RWPE2 (cell line): ENCODE measurements at places on chromosomes 3 and 15.
A peak's percentile ranks its signal among the peaks of the same experiment; 100 is the strongest.

- no peak for DNase-seq
Measured at GRCh38 chr3:42780398-42780797, 7.3 kb upstream of the CCDC13 start.

DNA sequence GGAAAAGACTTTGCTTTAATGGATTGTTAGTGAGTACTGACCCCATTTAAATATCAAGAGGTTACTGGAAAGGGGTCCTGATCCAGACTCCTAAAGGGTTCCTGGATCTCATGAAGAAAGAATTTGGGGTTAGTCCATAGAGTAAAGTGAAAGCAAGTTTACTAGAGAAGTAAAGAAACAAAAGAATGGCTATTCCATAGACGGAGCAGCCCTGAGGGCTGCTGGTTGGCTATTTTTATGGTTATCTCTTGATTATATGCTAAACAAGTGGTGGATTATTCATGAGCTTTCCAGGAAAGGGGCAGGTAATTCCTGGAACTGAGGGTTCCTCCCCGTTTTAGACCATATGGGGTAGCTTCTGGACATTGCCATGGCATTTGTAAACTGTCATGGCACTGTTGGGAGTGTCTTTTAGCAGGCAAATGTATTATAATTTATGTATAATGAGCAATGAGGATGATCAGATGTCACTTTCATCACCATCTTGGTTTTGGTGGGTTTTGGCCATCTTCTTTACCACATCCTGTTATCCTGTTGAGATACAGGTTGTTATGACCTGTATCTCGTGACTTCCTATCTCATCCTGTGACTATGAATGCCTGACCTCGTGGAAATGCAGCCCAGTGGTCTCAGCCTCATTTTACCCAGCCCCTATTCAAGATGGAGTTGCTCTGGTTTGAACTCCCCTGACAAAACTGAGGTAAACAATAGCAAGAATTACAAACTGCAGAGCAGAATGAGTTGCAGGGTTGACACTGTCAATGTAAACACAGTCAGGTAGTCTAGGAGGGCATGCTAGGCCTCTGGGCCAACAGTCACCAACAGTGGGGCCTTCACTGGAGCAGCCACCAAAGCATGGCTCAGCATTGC lies 10.3 kb upstream of the GPR160 start:
- DNase-seq, result no peak

GRCh38 chr15:26091184-26091583 lies 228.1 kb upstream of the ATP10A start:
- no peak for DNase-seq

GRCh38 chr15:69704700-69705099 lies 252.1 kb downstream of the RPLP1 start:
- DNase-seq, result no peak

- DNase-seq, result no peak
Measured at GRCh38 chr3:183898028-183898431, 13.3 kb upstream of the PARL start.

DNA sequence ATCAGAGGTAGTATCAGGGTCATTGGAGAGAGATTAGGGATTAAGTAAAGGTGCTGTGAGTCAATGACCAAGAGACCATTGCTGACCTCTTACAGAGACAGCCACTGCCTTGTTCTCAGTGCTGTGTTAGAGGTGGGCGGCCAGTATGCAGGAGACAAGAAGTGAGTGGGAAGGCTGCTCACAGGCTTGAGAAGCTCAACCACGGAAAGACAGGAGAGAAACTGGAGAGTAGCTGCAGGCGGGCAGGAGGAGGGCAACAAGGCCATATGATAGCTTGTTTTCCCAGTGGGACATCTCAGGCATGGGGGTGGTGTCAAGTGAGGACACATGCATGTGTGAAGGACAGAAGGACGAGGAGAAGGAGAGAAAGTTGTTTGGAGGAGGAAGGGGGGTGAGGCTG lies 237.3 kb downstream of the PDCD6IP start:
- no peak for DNase-seq

DNA sequence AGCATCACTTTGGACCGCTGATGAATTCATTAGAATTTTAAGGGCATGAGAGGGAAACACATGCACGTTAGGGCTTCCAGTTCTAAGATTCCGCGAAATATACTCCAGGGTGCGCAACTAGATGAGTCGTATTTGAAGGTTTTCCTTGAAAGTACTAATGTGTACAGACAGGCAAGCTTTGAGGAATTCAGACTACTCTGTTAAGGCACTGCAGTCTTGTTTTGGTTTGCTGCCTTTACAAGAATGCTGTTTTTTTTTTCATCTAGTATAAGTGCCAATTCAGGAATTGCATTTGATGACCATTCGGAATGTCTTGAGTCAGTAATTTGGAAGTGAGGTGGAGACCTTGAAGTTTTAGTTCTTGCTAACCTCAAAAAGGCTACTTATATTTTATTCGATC lies 19.1 kb downstream of the TRNT1 start:
- no peak for DNase-seq

- no peak for DNase-seq
Measured at GRCh38 chr3:119156868-119157267, 10.9 kb downstream of the TEX55 start.

DNA sequence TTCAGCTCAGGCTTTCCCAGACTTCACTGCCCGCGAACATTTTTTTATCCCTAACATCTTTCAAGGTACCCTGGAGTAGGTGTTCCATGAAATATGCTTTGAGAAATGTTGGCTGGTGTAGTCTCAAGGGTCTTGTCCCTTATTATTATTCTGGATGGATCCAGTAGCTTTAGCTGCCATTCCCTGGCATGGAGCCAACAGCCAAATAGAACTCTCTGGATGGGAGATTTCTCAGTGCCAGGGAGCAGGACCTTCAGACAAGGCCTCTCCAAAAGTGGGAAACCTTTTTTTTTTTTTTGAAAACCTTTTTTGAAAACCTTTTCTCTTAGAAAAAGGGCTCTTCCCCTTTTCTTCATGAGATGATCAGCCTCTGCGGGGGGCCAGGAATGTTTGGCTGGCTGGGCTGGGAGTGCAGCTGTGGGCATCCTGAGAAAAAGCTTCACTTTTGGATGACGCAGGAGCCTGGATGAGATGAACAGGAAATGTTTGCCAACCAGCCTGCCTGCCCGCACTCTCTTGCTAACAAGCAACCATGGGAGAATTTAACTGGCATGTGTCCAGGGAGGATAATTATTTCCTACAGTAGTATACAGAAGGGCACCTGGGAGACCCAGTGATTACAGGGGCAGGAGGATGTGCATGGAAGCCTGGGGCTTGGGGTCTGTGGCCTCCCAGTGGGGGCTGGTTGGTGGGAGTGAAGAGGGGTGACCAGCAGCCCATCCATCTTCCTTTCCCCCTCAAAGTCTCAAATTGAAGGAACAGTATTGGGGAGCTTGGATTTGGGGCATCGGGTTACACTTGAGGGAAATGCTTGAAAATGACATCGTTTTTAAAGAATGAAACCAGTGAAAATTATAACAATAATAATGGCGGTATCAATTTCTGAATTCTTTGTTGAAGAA lies 109.1 kb upstream of the LRIG1 start:
- peak; percentile 69 for DNase-seq

- DNase-seq, result no peak
Measured at GRCh38 chr3:65619888-65620287, 418.8 kb downstream of the MAGI1 start.

DNA sequence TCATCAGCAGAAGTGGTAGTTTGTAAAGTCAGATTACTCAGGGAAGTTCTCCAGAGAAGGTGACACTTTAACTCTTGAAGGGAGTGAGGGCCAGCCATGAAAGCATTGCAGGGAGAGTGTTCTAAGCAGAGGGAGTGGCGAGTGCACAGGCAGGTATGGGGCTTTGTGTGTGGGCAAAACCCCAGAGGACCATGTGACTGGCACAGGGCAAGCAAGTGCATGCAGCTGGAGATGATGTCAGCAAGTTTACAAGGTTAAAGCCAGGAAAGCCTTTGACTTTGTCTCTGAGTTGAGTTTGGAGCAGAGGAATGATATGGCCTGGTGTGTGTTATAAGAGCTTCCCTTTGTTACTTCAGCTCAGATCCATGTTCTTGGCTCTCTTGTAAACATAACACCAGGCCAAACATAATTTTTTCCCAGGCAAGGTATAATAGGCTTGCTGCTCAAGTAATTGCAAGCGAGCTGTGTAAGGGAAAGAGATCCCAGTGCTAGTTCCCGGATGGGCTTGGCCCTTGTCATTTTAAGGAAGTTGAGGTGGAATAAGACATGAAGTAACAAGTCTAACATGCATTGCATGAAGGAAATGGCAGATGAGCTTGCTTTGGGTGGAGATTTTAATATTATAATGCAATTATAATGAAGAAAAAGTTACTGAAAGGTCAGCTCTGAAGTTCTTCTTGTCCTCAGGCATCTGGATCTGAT lies 341.1 kb upstream of the LRRC3B start:
- DNase-seq, result no peak

DNA sequence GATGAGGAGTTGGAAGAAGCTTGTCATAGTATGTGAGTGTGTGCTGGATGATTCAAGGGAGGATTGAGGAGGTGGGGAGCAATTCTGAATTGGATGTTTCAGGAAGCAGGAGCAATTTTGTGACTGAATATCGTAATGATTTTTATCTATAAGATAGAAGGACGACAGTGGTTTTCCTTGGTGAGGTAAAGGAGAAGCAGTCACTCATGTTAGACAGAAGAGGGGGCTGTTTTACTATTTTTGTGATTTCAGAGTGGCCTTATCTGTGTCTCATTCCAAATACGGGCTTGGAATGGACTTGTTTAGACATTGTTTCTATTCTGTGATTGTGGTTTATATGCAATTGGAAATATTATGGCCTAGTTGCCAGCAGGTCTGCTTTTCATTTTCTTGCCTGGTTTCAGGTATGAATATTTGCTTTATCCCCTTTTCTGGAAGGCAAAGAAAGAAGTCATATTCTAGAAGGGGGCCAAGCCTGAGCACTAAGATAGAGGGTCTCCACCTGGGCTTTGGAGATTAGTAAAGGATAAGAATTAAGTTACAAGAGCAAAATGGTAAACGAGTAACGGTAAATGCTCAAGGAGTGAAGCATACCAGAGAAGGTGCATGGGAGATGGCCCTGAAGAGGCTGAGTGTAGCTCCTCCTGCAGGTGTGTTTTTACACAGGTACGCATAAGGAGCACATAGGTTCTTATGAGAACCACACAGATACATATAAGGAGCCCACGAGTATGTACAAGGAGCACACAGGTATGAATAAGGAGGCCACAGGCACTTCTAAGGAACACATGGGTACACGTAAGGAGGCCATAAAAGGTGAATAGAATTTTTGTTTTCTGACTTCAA lies 124.6 kb upstream of the KCNAB1 start:
- no peak for DNase-seq

DNA sequence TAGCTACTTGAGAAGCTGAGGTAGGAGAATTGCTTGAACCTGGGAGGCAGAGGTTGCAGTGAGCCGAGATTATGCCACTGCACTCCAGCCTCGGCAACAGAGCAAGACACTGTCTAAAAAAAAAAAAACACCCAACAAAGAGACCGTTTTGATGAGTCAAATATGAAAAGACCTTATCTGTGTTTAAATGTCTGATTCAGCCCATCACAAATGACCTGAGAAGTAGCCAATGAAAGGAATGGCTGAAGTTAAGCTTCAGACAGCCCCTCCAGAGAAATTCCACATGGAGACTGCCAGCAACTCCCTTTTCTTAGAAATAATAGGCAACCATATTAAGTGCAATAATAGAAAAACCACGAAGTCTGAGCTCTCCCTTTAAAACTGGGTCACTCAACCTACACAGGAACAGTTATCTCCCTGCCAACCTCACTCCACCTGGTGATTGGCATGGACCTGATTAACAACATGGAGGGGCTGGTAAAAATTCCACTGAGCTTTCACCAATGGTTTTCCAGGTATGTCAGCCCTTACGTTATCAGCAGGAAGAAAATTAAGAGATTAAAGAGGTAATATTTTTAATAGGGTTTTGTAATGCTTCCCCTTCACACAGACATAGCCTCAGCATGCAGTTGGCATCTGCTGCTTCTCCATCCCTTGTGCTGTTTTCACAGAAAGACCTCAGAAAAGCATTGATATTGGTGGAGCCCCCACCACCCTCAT lies 238.1 kb upstream of the STT3B start:
- DNase-seq, result no peak

DNA sequence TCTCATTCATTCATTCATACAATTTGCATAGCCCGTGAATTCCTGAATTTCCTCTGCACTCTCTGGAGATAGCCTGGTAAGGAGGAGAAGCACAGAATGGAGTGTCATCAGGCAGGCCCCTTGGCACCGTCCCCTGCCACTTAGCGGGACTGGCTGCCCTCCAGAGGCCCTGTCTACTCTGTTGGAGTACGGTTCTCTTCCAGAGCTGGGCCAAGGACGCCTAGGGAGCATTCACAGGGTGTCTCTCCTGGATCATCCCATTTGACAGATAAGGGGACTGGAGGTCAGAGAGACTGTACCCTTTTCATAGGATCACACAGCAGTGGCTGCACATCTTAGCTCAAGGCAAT lies 48.0 kb downstream of the PTH1R start:
- DNase-seq, result peak; percentile 19

- DNase-seq, result no peak
Measured at GRCh38 chr15:74997543-74997942, 2.2 kb downstream of the SCAMP5 start.

DNA sequence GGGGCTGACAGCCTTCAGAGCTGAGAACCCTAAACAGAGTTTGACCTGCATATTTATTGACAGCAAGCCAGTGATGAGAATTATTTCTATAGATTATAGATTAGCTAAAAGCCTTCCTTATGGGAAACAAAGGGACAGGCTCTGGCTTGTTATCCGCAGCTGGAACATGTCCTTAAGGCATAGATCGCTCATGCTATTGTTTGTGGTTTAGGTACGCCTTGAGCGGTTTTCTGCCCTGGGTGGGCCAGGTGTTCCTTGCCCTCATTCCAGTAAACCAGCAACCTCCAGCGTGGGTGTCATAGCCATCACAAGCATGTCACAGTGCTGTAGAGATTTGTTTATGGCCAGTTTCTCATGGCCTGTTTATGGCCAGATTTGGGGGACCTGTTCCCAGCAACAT lies 10.2 kb upstream of the FAH start:
- DNase-seq, result no peak

DNA sequence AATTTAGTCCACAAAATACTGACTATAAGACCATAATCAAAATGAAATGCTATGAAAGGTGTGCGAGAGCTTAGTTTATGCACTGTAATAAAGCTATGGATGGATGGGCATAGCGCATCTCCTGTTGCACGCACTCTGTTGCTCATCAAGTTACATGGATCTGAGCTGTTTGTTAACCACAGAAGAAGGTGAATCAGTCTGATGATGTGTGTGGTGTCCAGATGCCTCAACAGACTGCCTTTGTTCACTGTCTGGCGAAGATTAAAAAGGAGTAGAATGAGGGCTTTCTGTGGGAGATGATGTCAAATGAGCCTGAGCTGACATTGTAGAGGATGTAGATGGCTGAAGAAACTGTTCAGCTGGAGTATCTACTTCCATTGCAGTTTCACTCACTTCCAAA lies 36.1 kb downstream of the NSMCE3 start:
- DNase-seq, result no peak

- DNase-seq, result no peak
Measured at GRCh38 chr15:82726816-82727215, 17.1 kb upstream of the AP3B2 start.

DNA sequence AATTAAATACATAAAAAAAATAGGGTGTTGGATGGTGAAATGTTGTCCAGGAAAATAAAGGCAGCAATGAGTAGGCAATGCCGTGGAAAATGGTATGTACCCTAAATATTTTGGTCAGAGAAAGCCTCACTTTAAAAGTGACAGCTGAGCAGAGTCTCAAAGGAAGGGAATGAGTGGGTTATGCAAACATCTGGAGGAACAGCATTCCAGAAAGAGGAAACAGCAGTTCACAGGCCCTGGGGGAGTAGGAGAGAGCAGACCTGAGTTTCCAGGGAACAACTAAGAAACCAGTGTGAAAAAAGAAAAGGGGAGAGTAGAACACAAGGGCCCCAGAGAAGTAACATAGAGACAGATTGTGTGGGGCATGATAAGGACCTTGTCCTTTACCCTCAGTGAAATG lies 230.0 kb upstream of the CNTN3 start:
- no peak for DNase-seq
